ENCODE measurements at places on chromosomes 13 and 19.
A peak's percentile ranks its signal among the peaks of the same experiment; 100 is the strongest.

GRCh38 chr13:95307507-95307906 is 6.3 kb upstream of the ABCC4 start:
- DNase-seq: no peak

DNA sequence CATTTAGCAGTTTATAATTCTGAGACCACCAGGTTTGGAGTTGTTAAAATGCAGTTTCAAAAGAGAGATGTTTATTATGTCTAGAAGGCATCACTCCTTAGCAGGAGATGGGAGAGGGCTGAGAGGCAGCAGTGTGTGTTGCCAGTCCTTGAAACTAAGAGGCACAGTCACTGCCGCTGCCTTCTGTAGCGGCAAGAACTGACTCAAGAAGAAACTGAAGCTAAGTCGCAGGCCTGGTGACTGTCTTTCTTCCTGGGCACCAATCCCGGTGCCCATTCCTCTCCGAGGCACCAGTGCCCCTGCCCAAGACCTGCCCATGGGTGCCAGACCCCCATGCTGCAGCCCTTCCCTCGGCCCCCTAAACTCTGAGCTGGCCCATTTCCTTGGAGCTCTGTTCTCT is 20.1 kb downstream of the N4BP2L1 start:
- DNase-seq: no peak

GRCh38 chr13:37476874-37477273 is 121.7 kb downstream of the POSTN start:
- no peak for DNase-seq

GRCh38 chr19:5165697-5166019 is 175.0 kb downstream of the PTPRS start:
- no peak for DNase-seq

DNA sequence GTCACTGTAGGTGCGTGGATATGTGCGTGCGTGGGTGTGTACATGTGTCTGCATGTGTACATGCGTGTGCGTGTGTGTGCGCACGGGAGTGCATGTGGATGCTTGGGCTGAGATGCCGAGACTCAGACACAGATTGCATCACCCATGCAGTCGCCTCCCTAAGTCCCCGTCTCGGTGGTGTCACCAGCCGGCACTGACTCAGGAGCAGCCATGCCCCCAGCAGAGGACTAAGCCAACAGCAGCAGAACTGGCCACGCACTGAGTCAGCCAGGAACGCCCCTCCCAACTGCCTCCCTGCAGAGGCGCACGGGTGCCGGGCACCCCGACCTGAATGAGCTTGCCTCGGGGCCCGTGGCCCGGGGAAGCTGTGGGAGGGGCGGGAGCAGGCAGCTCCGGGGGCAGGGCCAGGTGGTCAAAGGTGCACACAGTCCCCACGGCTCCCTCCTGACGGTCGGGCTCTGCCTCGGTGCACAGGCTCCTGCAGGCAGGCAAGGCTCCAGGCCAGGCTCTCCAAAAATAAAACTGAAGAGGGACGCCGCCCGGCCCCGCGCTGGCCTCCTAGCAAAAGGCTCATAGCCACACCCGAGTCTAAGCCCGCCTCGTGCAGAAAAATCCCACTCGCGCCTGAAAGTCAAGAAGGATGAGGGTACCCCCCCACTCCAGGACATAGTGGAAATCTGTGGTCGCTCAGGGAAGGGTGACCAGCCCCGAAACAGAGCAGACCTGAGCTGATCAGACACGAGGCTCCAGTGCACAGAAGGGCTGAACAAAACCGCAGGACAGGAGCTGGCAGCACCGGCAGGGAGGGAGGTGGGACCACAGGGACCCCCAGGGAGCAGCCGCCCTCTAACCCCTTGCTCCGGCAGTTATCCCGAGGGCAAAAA is 49.2 kb downstream of the GADD45B start:
- DNase-seq: no peak

DNA sequence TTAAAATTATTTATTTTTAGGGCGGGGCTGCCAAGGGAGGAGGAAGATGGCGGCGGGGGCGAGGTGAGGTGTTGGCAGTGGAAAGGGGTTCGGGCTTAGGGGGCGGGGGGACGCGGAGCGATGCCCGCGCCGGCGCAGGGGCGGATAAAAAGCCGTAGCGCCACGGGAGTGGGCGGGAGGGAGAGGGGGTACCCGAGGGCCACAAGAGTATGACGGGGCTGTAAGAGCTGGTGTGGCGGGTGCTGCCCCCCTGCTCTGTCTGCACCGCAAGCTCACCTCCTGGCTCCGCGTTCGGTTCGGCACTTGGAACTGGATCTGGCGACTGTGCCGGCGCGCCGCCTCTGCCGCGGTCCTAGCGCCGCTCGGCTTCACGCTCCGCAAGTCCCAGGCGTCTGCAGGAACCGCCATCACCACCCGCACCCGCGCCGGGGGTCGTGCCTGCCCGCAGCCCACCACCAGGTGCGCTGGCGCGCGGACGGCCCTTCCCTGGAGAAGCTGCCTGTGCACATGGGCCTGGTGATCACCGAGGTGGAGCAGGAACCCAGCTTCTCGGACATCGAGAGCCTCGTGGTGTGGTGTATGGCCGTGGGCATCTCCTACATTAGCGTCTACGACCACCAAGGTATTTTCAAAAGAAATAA is 265.2 kb upstream of the SGCG start:
- no peak for DNase-seq

DNA sequence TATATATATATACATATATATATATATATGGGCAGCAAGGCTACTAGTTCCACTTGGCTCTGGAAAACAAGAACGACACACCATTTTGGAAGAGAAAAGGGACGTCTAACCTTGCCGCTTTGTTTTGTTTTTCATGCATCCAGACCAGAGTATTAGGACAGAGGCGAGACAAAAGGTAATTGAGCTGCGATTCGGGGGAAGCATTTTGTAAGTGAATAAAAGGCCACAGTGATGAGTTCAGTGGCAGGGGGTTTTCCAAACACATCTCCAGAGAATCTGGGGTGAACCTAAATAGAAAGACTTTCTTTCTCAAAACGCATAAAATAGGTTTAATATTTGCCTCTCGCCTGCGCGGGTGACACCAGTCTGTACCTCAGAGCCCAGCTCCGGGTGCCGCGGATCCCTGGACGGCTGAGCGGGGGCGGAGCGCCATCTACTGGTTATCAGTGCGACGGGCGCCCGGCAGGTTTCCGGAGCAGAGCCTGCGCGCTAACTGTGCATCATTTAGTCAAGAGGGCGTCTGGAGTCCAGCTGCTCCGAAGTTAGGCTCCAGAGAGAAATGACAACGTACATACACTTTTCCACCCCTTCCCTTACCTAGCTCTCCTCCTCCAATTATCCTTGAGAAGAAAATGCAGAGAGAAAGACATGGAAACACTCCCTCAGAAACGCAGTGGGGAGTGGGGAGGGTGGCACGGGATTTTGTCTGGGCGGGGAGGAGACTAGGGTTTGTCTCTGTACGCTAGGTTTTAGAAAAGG is 262.3 kb downstream of the TBC1D4 start:
- DNase-seq: peak; percentile 86

- DNase-seq: no peak
These were observed 526.9 kb downstream of the MYO16 start for GRCh38 chr13:109156181-109156935.

GRCh38 chr19:14782626-14783409 is 4.5 kb upstream of the ADGRE2 start:
- no peak for DNase-seq

DNA sequence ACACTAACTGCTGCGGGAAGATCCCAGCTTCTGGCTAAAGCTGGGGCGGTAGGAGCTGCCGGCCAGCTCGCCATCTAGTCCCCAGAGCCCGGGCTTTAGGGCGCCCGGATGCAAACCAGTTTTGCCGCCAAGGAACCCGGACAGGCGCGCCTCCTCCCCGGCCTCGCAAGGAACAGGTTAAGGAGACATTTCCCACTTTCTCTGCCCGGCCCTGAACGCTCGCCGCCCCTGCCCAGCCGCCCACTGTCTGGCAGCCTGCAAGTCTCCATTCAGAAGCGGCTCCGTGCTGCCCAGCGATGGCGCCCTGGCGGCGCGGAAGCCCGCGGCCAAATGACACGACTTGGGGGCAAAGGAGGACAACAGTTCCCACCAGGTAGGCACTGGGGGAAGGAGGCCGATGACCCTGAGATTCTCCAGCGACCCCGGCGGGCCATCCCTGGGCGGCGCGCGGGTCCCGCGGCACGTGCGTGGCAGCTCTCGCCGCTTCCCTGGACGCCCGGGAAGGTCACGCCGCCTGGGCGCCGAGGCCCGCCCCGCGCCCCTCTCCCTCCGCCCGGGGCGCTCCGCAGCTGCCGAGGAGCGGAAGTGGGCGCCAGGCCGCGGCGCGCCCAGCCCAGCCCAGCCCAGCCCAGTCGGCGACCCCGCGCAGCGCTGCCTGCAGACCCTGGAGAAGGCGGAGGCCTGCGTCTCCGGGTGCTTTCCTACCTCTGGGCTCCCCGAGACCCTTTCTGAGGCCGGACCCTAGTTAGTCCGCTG is 42.2 kb upstream of the HNRNPA1L2 start:
- DNase-seq: no peak

DNA sequence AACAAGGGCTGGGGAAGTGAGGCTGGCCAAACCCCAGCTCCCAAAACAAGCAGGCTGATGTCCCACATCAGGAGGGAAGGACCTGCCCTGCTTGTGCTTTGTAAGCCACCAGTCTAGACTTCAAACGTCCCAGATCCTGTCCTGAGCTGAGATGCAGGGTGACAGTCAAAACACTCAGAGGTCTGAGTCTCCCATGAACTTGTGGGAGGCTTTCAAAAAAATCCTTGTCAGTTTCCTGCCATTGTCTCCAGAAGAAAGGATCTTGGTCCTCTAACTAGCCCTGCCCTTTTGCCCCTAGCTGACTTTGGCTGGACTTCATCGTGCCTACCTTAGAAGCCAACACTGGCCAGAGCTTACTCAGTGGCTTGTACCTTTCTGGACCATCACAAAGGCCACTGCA is 43.3 kb downstream of the DZIP1 start:
- DNase-seq: no peak

DNA sequence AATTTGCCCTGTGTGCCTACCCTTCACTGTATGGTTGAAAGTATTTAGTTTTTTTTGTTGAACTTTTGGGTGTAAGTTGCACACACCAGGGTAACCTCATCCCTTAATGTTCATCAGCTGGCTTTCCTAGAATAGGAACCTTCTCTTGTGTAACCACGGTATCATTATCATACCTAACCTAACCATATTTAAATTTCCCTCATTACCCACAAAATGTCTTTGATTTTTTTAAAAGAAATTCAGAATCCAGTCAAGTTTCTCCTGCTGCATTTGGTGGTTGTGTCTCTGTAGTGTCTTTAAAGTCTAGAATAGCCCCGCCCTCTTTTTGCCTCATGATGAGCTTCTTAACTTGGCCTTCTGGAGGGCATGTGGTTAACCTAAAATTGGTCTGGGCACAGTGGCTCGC is 80.3 kb downstream of the RYR1 start:
- no peak for DNase-seq

GRCh38 chr13:113309473-113309872 is 12.4 kb downstream of the LAMP1 start:
- no peak for DNase-seq

DNA sequence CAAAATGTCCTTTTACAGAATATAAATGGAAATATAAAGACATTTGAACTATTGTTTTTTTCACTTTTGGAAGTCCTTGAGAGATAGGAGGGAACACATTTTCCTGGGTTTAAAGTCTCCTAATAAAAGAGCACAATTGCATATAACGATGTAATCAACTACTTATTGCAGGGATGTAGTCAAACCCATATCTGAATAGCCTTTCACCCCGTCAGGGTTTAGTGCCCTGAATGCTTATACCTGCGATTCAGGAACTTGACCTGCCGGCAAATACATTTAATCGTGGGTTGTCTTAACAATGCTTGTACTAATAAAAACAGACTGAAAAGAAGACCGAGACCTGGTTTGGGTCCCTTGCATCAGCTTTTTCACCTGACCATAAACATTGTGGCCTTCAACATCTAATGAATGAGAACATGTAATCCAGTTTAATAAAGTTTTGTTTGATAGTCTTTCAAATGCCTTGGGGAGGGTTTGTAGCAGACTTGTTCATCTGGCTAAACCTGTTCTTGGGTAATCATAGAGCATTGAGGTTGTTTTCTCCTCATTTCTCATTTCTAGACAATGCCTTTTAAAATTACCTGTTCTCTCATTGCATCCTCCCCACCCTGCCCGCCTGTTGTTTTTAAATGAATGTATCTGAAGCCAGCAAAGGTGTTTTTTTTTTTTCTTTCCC is 7.0 kb downstream of the KLF5 start:
- no peak for DNase-seq

- no peak for DNase-seq
These were observed 816 bp downstream of the SPRED3 start for GRCh38 chr19:38389101-38389925.

GRCh38 chr19:6610934-6611852 is 20.2 kb upstream of the CD70 start:
- DNase-seq: no peak

DNA sequence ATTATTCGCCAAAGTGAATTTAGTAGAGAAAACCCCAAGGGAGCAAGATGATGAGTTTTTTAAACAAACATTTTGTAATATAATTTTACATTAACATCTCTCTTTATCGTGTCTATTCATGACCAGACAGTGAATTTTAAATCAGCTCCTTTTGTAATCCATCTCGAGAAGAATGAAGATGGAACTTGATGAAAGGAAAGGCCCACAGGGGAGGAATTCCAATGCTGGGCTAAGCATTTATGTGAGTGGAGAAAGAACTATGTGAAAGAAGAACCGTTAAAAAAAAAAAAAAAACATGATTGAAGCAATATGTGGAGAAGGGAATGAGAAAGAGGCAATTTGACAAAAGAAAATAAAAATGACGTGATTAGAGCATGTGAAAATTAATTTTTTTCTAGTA is 170.6 kb downstream of the KCTD12 start:
- DNase-seq: no peak

- no peak for DNase-seq
These were observed 41.7 kb downstream of the RXFP2 start for GRCh38 chr13:31781064-31781463.

DNA sequence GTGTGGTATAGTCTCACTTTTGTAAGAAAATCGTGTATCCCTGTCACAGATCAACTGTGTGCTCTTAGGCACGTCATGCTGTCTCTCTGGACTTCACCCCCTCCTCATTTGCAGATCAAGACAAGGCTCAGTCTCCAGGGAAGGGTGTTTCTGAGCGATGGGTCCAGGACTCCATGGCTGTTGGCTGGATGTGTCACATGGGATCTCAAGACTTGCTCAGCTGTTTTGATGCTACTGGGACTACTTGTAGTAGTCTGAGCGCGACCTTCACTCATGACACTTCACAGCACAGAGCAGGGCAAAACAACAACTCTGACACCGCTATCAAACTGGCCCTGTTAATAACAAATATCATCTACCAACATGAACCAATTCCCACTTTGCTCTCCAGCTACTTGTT is 36.2 kb downstream of the SMAD9 start:
- no peak for DNase-seq

- DNase-seq: no peak
These were observed 178.1 kb downstream of the FLT1 start for GRCh38 chr13:28316836-28317235.

- no peak for DNase-seq
These were observed 364.0 kb downstream of the LMO7 start for GRCh38 chr13:76000131-76000530.

DNA sequence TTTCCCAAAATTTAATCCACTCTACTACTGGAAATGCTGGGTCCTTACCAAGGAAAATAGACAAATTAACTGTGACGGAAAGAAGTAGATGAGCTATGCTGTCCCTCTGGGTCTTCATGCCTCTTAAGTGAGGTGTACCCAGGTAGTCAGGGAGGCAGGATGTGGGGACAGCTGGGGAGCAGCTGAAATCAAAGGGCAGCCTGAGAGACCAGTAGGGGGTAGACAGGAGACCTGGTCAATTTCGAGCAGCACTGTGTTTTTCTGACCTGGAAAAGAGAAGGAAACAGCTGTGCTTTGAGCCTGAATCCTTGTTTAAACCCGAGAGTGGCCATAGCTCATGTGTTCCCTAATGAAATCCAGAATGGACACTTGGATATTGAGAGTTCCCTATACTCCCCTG is 587.3 kb downstream of the EFNB2 start:
- DNase-seq: no peak

Data from stimulated activated CD4-positive, alpha-beta T cell treated with anti-CD3 and anti-CD28 coated beads, TNF-alpha, amount 100 ng/mL, for 1 hour (primary cell).